ENCODE measurements at places on chromosomes 5 and 9.

DNA sequence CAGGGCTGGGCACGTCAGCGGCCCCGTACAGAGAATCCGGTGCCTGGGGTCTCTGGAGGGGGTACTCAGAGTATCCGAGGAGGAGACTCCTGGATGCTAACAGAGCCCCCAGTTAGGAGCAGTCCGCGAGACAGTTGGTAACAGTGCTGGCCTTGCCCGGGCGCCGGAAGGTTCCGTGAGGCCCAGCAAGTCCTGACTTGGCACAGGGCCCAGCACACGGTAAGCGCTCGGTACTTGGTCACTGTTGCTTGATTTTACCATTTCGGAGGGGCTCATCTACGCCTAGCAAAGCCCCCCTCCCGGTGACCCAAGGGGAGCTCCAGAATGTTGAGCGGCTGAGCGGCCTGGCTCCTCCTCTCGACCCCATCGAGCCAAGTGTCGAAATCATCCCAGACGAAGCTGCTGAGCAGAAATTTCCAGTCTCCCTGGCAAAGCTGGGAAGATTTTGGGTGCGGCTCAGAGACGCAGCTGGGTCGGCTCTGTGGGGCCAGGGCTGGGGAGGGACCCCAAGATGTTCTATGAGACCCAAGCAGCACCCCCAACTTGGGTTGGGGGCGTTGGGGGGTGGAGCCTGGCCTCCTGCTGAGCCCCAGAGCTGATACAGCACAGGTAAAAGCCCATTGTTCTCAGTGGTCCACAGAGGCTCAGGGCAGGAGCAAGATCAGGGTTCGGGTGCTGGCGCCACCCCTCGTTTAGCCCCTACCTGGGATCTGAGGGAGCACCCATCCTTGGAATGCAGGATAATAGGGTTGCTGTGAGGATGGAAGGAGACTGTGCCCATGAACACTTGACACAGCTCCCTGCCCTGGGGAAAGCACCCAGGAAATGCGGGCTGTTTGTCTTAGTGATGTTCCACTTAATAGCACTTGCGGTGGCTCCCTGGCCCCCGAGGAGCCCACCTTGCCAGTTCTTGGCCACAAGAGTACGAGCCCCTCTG is 137.2 kb downstream of the C9orf50 start:
- peak; percentile 43 for DNase-seq

DNA sequence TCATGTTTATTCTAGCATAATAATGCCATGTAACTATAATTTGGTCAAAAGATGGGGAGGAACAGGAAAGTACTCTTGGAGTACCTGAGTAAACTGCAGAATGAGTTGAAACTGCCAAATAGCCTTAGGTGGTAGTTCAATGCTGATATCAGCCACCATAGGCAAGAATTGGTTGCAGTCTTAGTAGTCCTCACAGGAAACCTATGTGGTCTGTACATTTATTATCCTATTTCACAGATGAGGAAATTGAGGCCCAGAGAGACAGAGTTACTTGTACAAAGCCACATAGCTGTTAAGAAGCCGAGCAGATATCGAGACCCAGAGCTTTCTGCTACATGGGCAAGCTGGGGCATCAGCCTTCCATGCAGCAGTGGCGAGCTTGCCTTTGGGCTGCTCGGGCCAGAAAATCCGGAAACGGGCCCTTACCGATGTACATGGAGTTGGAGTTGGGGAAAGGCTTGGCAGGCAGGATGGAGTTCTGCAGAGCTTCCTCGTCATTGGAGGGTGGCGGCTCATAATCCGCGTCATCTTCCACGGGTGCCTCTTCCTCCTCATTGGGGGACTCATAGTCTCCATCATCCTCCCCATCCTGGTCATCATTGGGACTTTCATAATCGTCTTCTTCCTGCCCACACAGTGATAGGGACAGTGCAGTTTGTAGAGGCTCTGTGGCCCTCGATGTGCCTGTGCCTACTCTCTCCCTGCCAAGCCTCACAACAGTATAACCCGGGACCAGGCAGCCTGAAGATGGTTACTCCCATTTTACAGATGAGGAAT is 27.1 kb downstream of the LCP2 start:
- no peak for DNase-seq

DNA sequence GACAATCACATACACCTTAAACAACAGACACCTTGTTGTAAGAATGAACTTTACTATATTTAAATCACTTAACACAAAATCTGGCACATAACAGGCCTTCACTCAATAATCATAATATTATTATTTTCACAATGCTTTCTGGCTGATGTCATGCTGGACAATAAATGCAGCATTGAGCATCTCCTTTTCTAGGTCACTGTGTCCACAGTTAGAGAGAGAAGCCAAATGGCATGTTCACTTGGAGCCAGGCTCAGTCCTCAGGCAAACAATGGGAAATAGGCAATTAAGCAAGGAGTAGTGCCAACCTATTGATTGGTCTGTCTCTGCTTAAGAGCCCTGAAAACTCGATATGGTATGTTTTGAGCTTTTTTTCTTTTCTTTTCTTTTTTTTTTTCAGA is 50.6 kb upstream of the KLF4 start:
- DNase-seq = no peak

- no peak for DNase-seq
Observed at GRCh38 chr5:77768978-77769377, 7.2 kb downstream of the TBCA start.

- DNase-seq = no peak
Observed at GRCh38 chr9:133784731-133785561, 46.8 kb upstream of the SARDH start.

DNA sequence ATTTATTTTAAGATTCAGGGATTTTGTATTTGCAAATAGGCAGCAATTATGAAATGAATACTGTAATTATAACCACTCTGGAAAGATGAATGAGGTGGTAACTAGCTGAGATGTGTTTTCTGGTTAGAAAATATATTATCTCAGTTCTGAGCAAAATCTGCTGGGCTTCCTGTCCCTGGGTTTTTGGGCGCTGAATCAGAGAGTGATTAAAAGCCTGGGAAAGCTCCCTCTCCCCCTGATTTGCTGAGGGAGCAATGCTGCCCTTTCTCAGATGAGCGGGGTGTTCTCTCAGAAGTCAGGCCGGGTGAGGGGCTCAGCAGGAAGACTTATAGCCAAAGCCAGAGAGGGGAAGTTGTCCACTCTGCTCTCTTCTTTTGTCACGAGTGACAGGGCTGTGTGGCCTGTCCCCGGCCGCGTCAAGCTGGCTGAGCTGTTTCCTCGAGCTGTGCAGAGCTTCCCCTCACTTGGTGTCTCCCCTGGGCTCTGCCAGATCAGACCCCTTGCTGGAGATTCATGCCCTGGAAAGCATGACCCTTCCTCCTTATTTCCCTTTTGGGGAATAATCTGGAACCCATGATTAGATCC is 39.8 kb upstream of the PITX1 start:
- DNase-seq = no peak
